ENCODE measurements at places on chromosomes 6 and 20.
A peak's percentile ranks its signal among the peaks of the same experiment; 100 is the strongest.

- DNase-seq: peak; percentile 87
These were observed 49.9 kb downstream of the CLIC5 start for GRCh38 chr6:45965792-45966191.

DNA sequence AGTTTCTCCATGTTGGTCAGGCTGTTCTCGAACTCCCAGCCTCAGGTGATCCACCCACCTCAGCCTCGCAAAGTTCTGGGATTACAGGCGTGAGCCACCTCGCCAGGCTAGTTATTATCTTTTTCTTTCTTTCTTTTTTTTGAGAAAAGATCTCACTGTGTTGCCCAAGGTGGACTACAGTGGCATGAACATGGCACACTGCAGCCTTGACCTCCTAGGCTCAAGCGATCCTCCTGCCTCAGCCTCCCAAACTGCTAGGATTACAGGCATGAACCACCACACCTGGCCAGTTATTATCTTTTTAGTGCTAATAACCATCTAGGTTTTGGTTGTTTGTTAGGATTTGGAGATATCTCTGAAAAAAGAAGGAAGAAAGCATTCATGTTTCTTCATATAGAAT lies 35.8 kb upstream of the ZNF217 start:
- no peak for DNase-seq

DNA sequence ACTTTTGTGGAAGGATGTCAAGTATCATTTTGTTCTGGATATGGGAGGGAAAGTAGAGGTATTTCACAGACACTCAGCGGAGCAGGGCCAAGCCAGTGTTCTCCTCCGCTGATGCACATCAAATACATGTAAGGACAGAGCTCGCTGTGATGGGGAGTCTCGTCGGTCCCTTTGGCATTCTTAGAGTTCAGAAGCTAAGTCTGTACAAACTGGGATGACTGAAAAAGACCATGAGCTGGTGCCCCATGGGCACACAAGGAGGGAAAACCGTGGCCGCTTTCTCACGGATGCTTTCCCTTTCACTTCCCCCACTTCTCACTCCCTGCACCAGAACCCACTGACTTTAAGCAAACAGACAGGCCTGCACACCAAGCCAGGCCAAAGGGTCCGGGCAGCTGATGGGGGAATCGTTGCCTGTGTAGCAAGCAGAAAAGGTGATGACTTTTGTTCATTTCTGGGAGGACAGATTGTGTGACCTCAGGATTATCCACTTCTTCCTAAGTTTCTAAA lies 27.7 kb upstream of the MPC1 start:
- DNase-seq: no peak

DNA sequence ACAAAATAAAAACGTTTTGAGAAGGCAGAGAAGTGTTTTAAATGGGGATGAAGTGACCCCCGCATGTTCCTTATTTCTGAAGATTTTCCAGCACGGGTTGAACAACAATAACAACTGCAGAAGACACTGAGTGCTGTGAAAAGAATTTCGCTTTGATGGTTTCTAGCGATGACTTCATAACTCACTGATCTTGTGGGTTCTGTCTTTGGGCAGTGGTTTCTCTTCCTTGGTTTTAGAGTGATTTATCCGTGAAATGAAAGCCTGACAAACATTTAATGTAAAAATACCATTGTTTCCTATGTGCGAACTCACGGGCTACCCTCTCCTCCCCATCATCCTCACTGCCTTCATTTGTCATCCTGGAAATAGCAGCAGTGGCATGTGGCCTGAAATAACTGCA lies 793.9 kb downstream of the QKI start:
- DNase-seq: no peak

DNA sequence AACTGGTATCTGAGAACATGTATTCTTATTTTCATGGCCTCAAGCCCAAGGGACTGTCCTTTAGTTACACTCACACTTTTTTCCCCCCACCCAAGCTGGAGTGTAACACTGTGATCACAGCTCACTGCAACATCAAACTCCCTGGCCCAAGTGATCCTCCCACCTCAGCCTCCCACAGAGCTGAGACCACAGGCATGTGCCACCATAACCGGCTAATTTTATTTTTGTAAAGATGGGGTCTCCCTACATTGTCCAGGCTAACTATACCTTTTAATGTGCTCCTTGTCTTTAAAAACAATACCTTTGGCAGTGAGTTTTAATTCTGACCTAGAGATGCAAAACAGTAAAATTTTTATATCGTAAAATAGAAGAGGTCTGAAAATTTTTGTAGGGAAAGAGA lies 48.2 kb upstream of the FAM83C start:
- no peak for DNase-seq

DNA sequence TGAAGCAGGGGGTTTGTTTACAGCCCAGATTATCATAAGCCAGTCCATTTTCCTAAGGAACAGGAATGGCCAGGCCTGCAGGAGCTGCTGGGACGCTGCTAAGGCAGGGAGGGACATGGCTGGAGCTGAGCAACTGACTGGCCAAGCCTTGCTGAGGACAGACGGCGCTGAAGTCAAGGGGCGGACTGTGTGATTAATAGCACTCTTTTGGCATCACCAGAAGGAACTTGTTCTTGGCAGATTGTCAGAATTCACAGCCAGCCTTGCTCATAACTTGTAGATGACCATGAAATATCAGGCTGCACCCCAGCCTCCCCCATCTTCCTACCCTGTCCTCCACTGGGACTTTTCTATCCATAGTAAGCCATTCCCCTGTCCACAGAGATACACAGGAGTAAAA lies 218.8 kb upstream of the RNF24 start:
- DNase-seq: peak; percentile 22

- DNase-seq: no peak
These were observed 33.9 kb downstream of the ITPR3 start for GRCh38 chr6:33654831-33655554.

GRCh38 chr20:32877507-32877906 lies 18.8 kb downstream of the EFCAB8 start:
- DNase-seq: no peak

DNA sequence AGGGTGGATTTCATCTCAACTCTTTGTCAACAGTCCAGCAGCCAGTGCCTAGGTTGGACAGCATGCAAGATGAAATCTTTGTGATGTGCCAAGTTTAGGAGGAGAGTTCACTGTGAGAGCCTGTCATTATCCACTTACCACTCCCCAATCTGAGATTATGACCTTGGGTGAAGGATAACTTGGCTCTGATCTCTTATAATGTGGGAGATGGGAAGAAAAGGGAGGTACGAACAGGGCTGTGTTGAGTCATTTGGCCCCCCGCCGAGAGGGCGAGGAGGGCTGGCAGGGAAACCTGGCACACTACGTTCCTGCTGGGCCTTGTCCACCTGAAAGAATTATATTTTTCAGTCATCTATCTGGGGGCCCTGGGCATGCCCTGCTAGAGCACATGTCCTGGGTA lies 35.8 kb downstream of the LAMA4 start:
- DNase-seq: no peak

GRCh38 chr6:109379711-109380110 lies 2.6 kb downstream of the CD164 start:
- DNase-seq: peak; percentile 34

DNA sequence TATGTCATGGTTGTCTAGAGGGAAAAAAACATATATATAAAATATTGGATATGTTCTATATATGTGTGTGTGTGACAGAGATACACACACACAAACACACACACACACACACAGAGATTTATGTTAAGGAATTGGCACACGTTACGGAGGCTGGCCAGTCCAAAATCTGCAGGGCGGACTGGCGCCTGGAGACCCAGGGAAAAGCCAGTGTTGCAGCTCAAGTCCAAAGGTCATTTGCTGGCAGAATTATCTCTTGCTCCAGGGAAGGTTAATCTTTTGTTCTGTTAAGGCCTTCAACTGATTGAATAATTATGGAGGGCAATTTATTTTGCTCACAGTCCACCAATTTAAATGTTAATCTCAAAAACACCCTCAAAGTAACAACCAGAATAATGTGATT lies 37.5 kb upstream of the PDE7B start:
- peak; percentile 9 for DNase-seq

GRCh38 chr20:34575271-34575670 lies 16.8 kb downstream of the MAP1LC3A start:
- DNase-seq: no peak

DNA sequence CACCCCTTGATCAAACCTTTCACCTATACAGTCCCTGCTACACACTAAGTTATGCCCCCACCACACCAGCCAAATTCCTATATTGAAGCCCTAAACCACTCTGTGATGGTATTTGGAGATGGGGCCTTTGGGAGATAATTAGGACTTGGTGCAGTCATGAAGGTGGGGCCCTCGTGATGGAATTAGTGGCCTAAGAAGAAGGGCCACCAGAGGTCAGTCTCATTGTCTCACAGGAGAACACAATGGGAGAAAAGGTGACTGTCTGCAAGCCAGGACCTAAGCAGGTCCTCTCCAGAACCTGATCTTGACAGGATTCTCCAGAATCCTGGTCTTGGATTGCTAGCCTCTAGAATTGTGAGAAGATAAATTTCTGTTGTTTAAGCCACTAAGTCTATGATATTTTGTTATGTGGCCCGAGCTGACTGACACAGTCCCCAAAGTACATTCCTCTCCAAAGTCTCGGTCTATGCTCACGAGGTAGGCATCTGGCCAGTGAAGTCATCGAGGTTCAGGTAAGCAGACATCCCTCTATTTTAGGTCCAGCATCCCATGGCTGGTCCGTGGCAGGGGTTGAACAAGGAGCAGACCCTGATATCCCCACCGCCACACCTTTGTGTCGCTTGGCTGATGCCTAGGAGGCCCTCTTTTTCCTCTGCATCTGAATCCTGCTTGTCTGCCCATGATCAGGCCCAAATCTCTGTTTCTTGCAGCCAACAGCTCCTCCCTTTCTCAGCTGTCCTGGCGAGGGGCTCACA lies 138.9 kb downstream of the NFATC2 start:
- no peak for DNase-seq

DNA sequence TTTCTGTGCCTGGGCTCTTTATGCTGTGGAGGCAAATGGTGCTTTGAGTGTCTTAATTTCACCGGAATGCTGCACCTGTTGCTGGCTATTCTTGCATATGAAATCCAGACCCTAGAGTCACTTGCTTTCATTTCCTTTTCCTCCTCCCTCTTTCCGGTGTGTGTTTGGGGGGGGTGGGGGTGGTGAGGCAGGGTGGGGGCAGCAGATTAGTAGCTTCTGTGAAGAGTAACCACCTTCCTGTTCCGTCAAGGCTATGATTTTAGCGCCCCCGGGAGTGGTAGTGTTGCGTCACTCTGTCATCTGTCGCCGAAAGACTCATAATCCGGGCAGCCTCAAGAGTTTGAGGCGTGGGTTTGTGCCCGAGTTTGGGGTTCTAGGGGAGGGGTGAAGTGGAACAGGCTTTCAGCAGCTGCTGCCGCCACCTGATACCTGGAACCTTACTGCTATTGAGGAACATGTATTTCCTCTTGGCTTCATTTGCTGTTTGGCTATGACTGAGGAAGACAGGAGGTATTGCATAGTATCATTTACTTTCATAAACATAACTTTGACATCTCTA lies 49.1 kb downstream of the UTRN start:
- DNase-seq: no peak

- no peak for DNase-seq
These were observed 52.2 kb upstream of the CCDC167 start for GRCh38 chr6:37551867-37552266.

- DNase-seq: no peak
These were observed 14.7 kb downstream of the SNRPB start for GRCh38 chr20:2455771-2456497.

DNA sequence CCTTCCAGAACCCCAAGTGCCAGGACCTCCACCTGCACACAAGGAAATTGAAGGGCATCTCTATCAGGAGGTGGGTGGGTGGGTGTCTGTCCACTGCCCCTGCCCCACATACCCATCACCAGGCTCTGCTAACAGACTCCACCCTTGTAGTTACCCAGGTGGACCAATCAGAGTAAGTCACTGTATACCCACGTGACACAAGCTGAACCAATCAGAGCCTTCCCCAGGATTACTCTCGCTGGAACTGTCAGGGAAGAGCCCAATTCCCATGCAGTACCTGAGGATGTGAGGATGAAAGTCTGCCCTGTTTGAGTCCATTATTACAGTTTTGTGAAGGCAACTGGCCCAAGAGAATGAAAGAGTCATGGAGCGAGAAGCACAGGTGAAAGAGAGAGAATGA lies 4.2 kb downstream of the OCSTAMP start:
- DNase-seq: no peak

GRCh38 chr20:20624914-20625313 lies 87.5 kb downstream of the RALGAPA2 start:
- no peak for DNase-seq

DNA sequence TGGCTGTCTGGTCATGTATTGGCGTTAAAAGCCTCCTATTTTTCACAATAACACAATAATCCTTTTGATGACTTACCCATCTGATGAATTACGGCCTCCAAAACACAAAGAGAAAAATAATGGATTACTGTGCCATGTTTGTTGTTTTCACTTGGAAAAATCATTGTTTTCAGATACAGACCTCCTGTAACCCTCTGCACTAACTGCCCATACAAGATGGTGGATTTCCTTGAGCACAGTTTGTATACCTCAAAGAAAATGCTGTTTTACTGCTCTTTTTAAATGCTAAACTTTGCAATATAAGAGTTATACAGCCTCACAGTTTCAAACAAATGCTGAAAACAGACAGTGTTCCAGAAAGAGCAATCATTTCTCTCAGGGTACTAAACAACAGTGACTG lies 61.0 kb downstream of the SMLR1 start:
- DNase-seq: no peak

DNA sequence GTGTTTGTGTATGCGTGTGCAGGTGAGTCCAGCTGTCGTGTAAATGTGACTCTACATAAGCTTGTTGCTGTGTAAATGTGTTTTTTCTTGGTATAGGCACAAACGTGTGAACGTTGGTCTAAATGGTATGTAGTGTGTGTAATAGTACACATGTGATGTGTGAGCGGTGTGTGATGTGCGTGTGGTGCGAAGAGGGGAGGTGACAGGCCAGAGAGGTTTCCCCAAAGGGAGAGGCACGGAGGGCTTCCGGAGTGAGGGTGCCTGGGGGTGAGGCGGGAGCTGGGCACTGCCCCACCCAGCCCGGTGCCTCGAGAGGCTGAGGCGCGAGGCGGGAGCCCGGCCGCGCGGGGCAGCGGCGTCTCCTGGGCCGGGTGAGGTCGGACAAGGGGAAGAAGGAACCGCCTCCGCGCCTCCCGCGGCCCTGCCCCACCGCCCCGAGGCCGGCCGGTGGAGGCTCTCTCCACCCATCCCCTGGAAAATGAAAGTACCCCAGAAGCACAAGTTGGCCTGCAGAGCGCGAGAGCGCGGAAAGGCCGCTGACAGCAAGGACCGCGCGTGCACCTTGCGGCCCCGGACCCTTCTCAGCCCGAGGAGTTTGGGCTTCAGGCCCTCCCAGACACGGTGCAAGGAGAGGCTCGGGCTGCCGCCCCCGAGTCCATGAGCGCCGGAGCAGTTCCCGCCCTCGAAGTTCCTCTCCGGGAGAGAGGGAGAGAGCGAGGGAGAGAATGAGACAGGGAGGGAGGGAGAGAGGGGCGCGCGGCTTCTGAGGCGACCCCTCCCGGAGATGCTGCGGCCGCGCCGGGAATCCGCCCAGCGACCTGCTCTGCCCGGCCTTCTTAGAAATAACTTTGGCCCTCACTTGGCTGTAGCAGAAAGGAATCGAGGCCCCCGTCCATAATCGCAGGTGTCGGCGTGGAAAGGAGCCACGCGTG lies 43.2 kb upstream of the OSTM1 start:
- no peak for DNase-seq

GRCh38 chr20:16904751-16905150 lies 156.6 kb downstream of the OTOR start:
- no peak for DNase-seq

Measured in renal cortical epithelial cell (primary cell).